ENCODE measurements at places on chromosomes 7 and 10.

- no peak for DNase-seq
These were observed 260.2 kb upstream of the BMPER start for GRCh38 chr7:33645104-33645503.

GRCh38 chr10:87976101-87976743, 112.8 kb downstream of the PTEN start:
- no peak for DNase-seq

GRCh38 chr7:134254311-134254710, 62.4 kb downstream of the SLC35B4 start:
- DNase-seq, result no peak

DNA sequence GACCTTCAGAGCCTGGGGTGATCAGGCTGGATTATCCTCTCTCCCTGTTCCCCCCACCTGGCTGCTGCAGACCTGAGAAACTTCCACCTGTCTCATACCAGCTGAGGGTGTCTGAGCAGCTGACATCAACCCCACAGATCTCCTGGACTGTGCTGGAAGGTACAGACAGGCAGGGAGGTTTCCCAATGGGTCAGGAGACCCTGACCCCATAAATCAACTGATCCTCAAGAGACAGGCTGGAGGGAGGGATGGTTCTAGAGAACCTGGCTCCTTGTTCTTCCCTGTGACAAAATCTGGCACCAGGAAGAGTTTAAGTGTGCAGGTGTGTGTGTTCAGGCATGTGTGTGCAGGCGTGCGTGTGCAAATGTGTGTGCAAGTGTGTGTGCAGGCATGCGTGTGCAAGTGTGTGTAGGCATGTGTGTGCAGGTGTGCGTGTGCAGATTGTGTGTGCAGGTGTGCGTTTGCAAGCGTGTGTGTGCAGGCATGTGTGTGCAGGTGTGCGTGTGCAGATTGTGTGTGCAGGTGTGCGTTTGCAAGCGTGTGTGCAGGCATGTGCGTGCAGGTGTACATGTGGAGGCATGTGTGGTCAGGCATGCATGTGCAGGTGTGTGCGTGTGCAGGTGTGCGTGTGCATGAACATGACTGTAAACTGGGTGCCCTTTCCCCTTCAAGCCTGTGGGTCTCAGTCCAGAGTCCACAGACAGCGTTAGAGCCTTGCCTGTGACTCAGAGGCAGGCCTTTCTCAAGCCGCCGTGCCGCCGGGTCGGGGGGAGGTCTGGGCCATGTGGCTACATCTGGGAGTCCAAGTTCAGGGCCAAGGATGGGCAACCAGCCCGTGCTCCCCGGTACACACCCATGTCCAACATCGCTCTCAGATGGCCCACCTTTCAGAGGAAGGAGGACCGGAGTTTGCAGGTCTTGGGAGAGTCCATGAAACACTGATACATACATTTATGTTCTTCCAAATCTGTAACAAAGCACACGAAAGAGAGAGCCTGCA, 50.1 kb upstream of the ELN start:
- DNase-seq, result no peak

GRCh38 chr10:5343561-5343960, 21.2 kb upstream of the UCN3 start:
- no peak for DNase-seq

GRCh38 chr10:86411852-86412560, 45.4 kb upstream of the GRID1 start:
- no peak for DNase-seq

DNA sequence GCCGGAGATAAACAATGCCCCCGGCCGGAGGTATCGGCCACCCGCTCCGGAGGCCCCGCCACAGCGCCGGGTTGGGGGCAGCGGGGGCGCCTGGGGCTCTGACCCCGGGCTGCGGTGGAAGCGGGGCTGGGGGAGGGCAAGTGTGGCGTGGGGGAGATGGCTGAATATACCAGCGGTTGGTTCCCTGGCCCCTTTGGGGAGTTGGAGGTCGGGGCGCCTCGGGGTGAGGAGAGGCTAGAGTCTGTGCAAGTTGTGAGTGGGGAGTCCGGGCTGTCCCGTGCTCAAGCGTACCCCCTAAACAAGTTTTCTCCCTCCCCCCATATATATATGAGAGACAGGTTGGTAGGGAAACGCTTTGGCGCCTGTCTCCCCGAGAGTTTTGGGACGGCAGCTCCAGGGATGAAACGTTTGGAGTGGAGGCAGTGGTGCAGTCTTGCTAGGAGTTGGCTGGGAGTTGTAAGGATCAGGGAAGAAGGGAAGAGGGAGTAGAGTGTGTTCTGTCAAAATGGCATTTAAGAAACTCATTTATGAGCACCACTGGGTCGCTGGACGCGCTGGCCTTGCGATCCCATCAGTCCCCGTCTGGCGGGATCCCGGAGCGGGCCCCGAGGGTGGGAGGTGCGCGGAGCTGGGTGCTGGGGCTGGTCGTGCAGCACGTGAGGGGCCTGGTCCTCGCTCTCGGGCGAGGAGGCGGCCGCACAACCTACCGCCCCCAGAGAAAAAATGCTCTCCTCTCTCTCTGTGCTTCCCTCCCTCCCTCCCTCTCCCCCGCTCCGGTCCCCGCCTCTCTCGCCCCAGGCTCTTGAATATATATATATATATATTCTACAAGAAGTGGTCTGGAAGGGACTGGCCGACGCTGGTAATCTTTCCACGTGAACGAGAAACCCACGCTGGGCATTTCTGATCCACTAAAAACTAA, 1.1 kb downstream of the TET1 start:
- no peak for DNase-seq

DNA sequence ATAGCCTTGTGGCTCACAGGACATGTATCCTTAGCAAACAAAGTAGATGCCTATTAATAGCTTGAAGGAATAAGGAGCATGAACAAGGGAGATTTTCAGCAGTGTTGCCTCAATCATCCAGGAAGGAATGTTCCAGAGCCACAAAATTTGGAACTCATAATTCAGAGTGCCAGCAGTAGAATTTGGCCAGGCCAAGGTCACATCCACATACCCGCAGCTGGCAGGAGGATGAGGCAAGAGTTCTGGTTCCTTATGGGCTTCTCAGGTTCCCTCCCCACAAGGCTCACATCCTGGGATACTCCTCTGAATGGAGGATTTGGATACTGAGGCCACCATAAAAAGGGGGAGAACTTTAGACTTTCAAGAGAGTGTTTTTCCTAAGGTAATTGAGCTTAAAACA, 45.8 kb downstream of the SUFU start:
- DNase-seq, result no peak

DNA sequence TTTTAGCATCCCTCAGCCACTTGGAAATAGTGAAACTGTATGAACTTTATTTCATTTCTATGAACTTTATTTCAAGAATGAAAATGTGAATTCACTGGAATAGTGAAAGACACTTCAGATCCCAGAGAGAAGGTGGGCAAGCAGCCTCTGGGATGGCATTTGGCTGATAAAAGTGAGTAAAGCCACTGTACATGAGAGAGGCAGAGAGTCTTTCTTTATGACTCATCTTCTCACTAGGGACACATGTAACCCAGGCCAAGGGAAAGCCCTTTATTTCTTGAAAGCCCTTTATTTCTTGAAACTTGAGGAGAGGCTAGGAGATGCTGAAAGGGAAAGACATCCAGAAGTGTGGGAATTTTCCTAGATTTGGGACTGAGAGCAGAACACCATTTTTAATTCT, 148.9 kb upstream of the SMIM30 start:
- DNase-seq, result no peak

DNA sequence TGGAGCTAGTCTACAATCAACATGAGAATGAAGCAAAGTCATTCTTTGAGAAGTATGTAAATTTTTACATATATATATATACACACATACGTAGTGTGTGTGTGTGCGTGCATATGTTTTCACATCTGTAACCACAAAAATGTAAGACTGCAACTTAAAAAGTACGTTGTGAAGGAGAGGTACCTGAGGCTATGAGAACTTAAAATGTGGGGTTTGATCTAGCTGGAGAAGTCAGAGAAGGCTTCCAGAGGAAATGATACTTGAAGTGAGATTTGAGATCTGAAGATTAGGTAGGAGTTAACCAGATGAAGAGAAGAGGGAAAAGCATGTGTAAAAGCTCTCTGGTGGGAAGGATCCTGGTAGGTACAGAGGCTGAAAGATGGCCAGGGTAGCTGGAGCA, 5.8 kb downstream of the TAF5 start:
- DNase-seq, result no peak
